ENCODE measurements at places on chromosomes 1 and 21. TPM values are rescaled to one million over a fixed set of nuclear protein-coding genes. Genes with fewer than 3 reads are reported as not detected.

SLC16A4 gene
- total RNA-seq = 5.6 TPM

RNF11 gene
- 55.8 TPM for total RNA-seq

NKAIN1 gene
- not detected for total RNA-seq

OSBPL9 gene
- total RNA-seq = 37.0 TPM

UTS2 gene
- total RNA-seq = not detected

NR5A2 gene
- total RNA-seq = 1.9 TPM

KCNJ10 gene
- total RNA-seq = not detected

OR2T29 gene
- not detected for total RNA-seq

S100A8 gene
- total RNA-seq = not detected

ADAMTSL4 gene
- total RNA-seq = not detected

FAAH gene
- 62.9 TPM for total RNA-seq

CLCN6 gene
- 9.7 TPM for total RNA-seq

TCEA3 gene
- 2.1 TPM for total RNA-seq
